ENCODE measurements at places on chromosomes 3 and 15.

- no peak for DNase-seq
Measured at GRCh38 chr3:23778446-23778845, 27.3 kb upstream of the UBE2E1 start.

GRCh38 chr3:13638927-13639326 lies 90.0 kb downstream of the FBLN2 start:
- no peak for DNase-seq

GRCh38 chr3:189871418-189871817 lies 240.2 kb downstream of the TP63 start:
- no peak for DNase-seq

DNA sequence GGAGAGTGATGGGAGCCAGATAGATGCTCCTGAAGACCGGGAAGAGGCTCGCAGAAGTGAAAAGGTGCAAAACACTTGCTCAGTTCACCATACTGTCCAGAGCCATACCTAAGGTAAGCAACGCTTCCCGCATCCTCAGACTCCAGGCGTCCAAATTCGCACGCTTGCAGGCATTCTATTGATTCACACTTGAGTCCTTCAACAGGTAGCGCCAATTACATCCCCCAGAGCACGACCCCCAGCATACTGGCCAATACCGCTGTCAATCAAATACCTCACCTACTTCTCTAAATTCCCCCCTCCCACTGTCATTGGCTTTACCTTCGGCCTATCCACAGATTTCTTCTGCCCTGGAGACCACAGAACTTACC lies 361 bp upstream of the STXBP5L start:
- no peak for DNase-seq

DNA sequence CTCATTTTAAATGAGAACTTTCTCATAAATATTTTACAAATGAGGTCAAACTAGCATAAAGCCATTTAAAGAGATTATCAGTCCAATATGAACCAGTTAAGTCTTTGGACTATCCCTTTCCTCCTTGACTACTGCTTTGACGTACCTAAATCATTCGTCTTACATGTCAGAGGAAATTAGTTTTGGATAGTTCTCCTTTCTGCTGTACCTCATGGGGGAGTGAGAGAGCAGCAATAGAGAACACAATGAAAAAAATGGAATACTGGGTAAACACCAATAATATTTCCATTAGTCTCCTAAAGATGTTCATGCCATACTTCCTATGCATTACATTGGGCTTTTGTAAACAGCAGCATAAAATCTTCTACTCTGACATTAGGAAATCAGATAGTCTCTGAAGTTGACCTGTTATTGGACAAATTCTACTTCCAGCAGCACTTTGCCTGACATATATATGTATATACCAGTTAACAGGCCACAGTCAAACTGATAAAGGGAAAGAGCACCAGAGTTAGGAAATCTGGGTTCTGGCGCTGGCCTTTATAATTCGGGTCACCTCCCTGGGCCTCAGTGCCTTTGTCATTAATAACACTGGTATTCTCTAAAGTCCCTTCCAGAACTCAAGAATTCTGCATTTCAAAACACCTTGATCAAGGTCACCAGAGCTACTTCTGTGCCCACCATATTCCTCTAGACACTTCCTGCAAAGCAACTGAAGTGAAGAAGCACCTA lies 26.8 kb downstream of the TIMMDC1 start:
- DNase-seq = no peak

DNA sequence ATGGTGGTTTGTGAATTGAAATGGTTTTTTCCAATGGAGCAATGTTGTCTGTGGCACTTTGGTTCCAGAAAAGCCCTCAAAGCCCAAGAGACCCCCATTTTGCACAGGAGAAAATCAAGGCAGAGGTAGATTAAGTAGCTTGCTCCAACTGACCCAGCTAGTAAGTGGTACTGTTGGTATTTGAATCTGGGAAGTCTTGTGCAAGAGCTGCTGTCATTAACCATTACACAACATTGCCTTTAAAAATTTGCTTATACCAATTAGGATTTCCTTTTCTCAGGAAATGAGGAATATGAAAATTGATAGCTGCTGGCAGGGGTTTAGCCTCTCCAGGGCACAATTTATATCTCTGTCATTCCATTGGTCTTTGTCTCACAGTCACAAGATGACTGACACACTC lies 102.4 kb upstream of the UBE3A start:
- DNase-seq = no peak

DNA sequence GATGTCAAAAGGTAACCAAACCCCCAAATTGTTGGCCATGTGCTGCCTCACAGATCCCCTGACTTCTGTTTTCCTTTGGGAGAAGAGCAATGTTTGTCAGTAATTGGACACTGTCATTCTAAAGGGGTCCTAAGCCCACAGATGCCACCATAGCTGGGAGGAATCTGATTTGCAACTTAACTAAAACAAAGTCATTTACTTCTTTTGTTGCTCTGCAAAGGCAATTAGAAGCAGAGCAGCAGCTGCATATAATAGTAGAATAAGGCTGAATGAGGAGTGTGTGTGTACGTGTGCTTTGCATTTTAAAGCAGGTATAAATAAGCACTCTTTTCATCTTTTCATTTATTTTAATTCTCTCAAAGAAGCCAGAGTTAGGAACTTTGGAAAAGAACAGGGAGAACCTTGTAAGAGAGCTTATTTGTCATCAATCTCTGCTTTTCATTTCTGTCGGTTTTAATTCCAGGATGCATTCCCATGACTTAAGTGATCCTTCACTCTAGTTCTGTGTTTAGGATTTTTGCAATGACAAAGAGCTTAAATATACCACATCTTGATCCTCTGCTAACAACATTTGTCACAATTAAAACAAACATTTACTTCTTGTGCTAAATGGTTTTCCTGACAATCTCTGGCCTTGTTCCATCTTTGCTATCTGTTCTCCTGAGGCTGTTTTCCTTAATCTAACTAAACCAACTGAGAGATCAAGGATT lies 530.2 kb upstream of the CBLB start:
- DNase-seq = no peak

Data from activated gamma-delta T cell (primary cell).